ENCODE measurements at places on chromosomes 5 and 9. TPM values are rescaled to one million over a fixed set of nuclear protein-coding genes. Genes with fewer than 3 reads are reported as not detected.
A peak's percentile ranks its signal among the peaks of the same experiment; 100 is the strongest.

GRCh38 chr5:21680641-21681040, 1172.5 kb downstream of the CDH12 start:
- H3K4me3 ChIP-seq, result no peak overlapping the region
- H3K4me1 ChIP-seq, result peaks cover 6% of the 10 kb centered on the region
- no peaks in the 10 kb centered on the region for H3K36me3 ChIP-seq
- no peak for DNase-seq

DNA sequence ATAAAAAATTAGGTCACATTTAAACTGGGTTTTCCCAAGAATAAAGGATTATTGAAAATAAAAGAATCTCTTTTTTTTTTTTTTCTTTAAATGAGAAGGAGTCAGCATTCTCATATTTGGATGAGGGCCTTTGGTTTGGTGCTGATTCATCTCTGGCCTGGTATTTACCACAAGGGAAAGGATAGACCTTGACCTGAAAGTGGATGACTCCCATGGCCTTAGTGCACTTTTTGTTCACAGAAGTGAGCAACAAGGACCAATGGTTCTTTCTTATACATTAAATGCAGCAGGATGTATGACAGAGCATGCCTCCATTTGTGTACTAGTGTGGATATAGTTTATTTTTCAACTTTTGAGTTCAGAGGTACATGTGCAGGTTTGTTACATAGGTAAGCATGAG, 6.9 kb downstream of the YTHDC2 start:
- peaks cover 13% of the 10 kb centered on the region for H3K36me3 ChIP-seq
- H3K27me3 ChIP-seq, result no peaks in the 10 kb centered on the region
- H3K27ac ChIP-seq, result no peak overlapping the region
- peaks cover 7% of the 10 kb centered on the region for H3K4me1 ChIP-seq
- H3K4me3 ChIP-seq, result no peak overlapping the region

Gene PCDHB6
- total RNA-seq, result 0.24 TPM

DNA sequence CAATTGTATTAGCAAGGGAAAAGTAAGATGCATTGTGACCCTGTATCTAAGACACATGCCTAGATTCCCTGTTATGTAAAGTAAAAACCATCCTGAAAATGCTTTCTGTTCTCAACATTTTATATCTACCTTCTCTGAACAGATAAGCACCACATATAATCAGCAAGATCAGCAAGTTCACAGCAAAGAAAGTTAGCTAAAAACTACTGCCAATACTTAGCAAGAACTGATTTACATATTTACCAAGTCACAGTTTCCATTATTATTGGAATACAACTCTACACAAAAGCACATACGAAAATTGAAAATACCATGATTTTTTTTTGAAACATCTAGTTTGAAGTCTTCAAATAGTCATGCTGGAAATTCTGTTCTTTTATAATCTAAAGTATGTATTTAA, 1118.1 kb downstream of the TAF11L14 start:
- no peak overlapping the region for H3K27ac ChIP-seq
- peaks cover 3% of the 10 kb centered on the region for H3K4me1 ChIP-seq
- no peak overlapping the region for H3K4me3 ChIP-seq
- H3K27me3 ChIP-seq, result no peaks in the 10 kb centered on the region

GRCh38 chr5:68983043-68983442, 110.8 kb upstream of the SLC30A5 start:
- H3K4me3 ChIP-seq, result no peak overlapping the region
- DNase-seq, result no peak
- H3K4me1 ChIP-seq, result peaks cover 26% of the 10 kb centered on the region
- no peak overlapping the region for H3K27ac ChIP-seq
- no peaks in the 10 kb centered on the region for H3K36me3 ChIP-seq
- no peaks in the 10 kb centered on the region for H3K27me3 ChIP-seq

DNA sequence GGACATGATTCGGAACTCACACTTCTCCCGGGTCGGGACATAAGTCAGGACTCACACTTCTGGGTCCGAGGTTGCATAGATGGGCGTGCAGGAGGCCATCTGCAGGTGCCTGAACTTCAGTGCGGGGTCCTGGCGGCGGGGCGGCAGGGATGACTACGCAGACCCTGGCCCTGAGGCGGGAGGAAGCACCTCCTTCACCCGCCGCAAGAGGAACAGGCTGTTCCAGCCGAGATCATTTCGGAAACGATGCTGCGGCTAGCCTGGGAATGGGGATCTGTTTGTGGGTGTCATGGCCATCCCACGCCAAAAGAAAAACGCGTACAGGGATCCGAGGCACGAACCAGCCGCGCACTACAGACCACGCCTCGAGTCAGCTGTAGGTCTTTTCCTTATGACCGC, 196.6 kb downstream of the TTLL11 start:
- peak overlapping the region; percentile 26 for H3K27ac ChIP-seq
- no peak overlapping the region for H3K4me3 ChIP-seq
- peaks cover 6% of the 10 kb centered on the region for H3K36me3 ChIP-seq
- peaks cover 4% of the 10 kb centered on the region for H3K27me3 ChIP-seq
- H3K4me1 ChIP-seq, result no peaks in the 10 kb centered on the region
- DNase-seq, result no peak

Gene MRPS2
- total RNA-seq, result 74.2 TPM

Gene FIBCD1
- 8.8 TPM for total RNA-seq

DNA sequence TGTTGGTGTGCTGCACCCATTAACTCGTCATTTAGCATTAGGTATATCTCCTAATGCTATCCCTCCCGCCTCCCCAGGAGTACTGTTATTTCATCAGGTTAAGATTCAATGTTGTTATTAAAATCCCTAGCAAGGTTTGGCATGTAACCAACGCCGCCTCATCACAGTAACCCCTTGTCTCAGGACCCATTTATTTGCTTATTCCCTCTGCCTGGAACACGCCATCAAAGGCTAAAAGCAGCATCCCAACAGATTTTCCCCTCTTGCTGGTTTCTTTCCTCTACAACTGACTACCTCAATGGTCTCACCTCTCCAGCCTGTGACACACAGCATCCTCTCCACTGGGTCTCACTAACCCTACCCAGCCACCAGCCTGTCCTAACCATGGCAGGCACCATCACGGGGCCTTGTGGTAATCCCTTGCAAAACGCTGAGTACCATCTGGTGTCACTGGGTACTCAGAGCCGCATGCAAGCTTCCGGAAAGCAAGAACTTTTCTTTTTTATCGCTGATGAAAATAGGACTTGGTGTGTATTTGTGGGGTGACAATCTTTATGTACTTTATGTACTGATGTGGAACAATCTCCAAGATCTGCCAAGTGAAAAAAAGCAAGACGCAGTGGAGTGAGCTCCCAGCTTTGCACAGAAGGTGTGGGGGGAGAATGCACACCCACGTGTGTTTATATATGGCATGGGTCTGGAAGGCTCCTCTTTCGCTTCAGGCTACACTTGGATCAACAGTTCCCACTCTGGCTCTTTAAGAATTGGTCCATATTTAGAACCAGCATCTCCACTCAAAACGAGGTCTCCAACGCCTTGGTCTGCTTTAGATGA, 6.1 kb downstream of the RPS14 start:
- no peak for DNase-seq
- peaks cover 53% of the 10 kb centered on the region for H3K36me3 ChIP-seq
- H3K4me1 ChIP-seq, result peaks cover 48% of the 10 kb centered on the region
- H3K4me3 ChIP-seq, result no peak overlapping the region

DNA sequence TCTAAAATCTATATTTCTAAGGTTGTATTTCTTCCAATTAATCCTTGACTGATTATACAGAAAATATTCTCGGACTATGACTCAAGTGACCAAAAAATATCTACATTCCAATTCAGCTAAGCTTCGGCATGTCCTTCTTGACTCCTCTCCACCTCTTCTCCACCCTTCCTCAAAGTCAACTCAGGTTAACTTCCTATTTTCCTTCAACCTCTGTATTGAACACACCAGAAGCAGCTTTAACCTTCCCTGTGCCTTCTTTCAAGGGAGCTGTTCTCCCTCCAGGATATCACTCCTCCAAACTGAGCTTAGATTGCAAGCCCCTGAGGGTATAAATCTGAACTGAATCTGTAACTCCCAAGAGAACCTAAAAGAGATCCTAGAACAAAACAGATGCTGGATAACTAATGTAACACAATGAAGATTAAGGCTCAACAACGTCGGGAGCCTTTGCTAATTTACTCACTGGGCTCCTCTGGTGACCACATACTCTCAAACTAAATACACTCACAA, 1.1 kb downstream of the SLCO4C1 start:
- peaks cover 3% of the 10 kb centered on the region for H3K36me3 ChIP-seq
- peaks cover 8% of the 10 kb centered on the region for H3K27me3 ChIP-seq
- H3K27ac ChIP-seq, result peak overlapping the region; percentile 91
- peaks cover 19% of the 10 kb centered on the region for H3K4me1 ChIP-seq
- peak overlapping the region; percentile 74 for H3K4me3 ChIP-seq

Gene ARHGEF28
- 0.71 TPM for total RNA-seq

Gene NR4A3
- 0.46 TPM for total RNA-seq

DNA sequence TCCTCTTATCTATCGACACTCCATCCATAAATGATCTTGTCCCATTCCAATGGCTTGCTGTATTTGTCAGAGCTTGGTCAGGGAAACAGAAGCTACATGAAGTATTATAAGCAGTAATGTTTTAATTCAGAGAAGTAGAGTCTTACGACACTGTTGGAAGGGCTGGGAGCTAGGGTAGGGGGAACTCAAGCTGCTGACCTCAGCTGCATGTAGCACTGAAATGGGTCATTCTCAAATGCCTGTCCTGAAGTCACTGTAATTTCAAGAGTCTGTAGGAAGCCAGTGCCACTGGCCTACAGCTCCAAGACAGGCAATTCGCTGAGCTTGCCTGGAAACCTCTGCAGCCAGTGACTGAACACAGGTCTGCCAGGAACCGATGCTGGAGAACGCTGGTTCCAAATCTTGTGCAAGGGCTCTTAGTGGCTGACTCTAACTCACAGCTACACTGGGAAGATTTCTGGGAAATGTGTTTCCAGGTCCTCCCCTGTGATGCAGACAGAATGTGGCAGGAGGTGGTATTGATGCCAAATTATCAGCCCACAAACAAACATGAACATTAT, 532.4 kb downstream of the CCDC171 start:
- no peak overlapping the region for H3K4me3 ChIP-seq
- H3K27me3 ChIP-seq, result no peaks in the 10 kb centered on the region
- H3K36me3 ChIP-seq, result no peaks in the 10 kb centered on the region
- H3K4me1 ChIP-seq, result no peaks in the 10 kb centered on the region

Gene FAM120A
- total RNA-seq, result 53.3 TPM

Gene ADGRD2
- total RNA-seq, result 1.6 TPM

DNA sequence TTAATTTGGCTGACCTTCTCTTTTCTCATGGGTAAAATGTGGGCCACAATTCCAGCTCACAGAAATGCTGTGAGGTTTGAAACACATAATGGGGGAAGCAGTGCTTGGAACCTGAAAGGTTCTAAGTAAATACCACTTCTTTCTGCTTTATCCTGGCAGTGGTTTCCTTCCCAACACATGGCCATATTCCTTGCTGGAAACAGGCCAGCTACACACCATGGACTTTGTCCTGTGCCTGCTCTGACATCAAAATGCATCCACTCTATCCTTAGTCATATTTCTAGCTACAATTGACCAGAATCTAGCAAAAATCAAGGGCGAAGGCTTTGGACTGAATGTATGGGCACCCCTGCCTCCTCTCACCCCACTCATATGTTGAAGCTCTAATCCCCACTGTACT, 93.1 kb upstream of the TRPC7 start:
- no peak overlapping the region for H3K27ac ChIP-seq
- peaks cover 7% of the 10 kb centered on the region for H3K4me1 ChIP-seq
- no peak for DNase-seq
- no peak overlapping the region for H3K4me3 ChIP-seq
- peaks cover 3% of the 10 kb centered on the region for H3K27me3 ChIP-seq
- no peaks in the 10 kb centered on the region for H3K36me3 ChIP-seq

Gene KIF12
- 3.0 TPM for total RNA-seq

Gene EFNA5
- total RNA-seq, result 17.4 TPM

Gene PHF24
- total RNA-seq, result 0.53 TPM

DNA sequence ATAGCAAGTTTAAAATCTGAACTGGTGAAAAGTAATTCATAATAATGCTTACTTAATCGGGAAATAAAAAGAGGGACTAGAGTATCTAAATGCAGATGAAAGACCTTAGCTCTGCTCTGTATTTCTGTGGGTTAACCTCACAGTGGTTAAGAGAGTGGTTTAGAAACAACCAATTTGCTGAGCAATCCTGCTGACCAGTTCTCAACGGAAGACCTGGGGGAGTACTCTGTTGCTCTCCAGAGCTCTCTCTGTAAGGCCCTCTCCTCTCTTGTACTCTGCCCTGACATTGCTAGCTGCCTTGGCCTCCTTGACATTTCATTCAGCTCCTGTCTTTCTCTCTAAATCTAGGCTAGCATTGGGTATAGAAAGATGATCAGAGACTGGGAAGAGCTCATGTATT, 1186.6 kb upstream of the SEMA6A start:
- H3K36me3 ChIP-seq, result no peaks in the 10 kb centered on the region
- H3K27me3 ChIP-seq, result no peaks in the 10 kb centered on the region
- no peak overlapping the region for H3K27ac ChIP-seq

DNA sequence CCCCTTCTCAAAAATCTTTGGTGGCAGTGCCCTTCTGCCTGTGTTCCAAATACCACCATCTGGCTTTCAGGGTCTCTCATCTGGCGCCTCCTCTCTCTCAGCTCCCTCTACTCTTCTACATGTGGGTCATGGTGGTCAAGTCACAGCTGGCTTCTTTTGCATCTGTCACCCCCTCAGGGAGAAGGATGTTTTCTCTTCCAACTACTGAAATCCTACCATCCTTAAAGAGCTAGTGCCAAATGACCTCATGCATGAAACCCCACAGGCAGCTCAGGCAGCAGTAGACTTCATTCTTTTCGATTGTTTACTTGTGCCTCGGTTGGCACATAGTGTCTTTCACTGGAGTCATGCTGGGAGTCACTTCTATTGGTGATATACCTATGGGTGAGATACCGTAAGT, 219.2 kb downstream of the DCP2 start:
- peaks cover 22% of the 10 kb centered on the region for H3K4me1 ChIP-seq
- no peak overlapping the region for H3K27ac ChIP-seq
- H3K4me3 ChIP-seq, result no peak overlapping the region
- H3K27me3 ChIP-seq, result no peaks in the 10 kb centered on the region

Gene CMBL
- 34.0 TPM for total RNA-seq

DNA sequence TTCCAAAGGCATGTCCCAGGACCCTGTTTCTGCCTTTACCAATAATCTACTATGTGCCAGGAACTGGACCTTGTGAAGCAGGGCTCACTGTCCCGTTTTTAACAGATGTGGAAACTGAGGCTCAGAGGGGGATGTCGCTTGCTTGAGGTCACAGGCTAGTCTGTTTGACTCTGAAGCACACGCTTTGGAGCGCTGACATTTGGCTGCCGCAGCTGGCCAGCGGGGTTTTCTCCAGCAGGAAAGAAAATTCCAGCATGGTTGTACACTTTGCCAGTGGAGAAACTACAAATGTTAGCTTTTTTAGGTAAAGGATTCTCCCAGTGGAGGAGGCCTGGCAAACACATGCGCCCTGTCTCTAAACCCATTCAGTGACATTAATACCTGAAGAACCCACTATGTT, 50.5 kb downstream of the SH3PXD2B start:
- peaks cover 69% of the 10 kb centered on the region for H3K36me3 ChIP-seq
- H3K4me3 ChIP-seq, result no peak overlapping the region
- no peak for DNase-seq

- no peak overlapping the region for H3K27ac ChIP-seq
- H3K36me3 ChIP-seq, result peaks cover 2% of the 10 kb centered on the region
- H3K4me1 ChIP-seq, result peaks cover 17% of the 10 kb centered on the region
- DNase-seq, result no peak
- H3K4me3 ChIP-seq, result no peak overlapping the region
These were observed 2.0 kb downstream of the ASPN start for GRCh38 chr9:92480291-92480771.
